ENCODE measurements at places on chromosomes 3 and 15.

DNA sequence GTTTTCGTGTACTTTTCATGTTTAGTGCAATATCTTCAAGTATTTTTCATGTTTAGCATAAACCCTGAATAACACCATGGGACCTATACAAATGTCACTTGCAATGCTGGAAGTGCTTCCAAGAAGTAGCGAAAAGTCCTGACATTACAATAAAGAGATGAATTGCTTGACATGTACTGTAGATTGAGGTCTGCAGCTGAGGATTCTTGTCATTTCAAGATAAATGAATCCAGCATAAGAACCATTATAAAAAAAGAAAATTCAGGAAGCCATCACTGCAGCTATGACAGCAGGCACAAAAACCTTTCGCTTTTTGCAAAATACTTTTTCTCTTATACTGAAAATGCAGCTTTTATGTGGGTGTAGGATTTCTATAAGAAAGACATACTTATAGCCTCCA is 37.4 kb downstream of the IFT57 start:
- DNase-seq: no peak

DNA sequence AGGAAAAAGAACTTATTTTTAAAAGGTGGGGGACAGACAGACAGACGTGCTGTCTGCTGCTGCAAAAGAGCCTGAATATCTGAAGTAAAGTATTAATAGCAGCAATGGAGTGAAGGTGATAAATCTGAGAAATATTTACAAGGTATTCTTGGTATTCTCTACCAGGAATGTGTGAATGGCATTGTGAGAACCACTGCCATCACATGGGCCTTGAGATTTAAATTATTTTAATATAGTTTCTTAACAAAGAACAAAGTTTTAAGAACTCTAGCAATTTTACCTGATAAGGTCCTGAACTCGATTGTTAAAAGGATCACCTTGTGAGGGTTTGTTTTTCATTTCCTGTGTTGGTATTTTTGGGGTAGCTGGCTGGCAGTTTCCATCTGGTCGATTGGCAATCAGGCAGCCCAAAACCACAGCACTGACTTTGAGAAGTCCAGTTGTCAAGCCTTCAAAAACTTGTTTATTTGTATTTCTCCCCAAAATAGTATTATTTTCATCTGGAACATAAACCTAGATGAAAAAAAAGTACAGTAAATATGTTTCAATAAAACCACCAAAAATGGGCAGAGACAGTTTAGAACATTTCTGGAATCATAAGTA is 97.3 kb downstream of the ISL2 start:
- no peak for DNase-seq

GRCh38 chr15:83653288-83653638 is 660 bp upstream of the ADAMTSL3 start:
- DNase-seq: no peak

GRCh38 chr15:69116391-69116790 is 44.0 kb upstream of the GLCE start:
- no peak for DNase-seq

DNA sequence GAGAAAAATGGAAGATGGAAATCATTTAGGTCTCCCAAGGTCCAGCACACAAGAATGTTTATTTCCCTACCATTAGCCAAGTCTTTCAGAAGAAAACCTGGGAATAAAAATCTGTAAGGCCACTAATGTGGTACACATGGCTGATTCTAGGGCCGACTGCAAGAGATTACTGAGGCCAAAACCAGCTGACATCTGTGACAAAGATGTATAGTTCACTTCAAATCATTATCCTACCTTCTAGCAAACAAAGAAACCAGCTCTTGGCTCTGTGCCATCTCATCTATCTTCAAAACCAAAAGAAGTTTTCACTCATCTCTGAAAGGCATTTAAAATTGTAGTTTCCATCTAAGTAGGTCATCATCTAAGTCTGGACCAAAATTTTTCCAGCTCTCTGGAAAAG is 43.9 kb downstream of the ERC2 start:
- DNase-seq: no peak

DNA sequence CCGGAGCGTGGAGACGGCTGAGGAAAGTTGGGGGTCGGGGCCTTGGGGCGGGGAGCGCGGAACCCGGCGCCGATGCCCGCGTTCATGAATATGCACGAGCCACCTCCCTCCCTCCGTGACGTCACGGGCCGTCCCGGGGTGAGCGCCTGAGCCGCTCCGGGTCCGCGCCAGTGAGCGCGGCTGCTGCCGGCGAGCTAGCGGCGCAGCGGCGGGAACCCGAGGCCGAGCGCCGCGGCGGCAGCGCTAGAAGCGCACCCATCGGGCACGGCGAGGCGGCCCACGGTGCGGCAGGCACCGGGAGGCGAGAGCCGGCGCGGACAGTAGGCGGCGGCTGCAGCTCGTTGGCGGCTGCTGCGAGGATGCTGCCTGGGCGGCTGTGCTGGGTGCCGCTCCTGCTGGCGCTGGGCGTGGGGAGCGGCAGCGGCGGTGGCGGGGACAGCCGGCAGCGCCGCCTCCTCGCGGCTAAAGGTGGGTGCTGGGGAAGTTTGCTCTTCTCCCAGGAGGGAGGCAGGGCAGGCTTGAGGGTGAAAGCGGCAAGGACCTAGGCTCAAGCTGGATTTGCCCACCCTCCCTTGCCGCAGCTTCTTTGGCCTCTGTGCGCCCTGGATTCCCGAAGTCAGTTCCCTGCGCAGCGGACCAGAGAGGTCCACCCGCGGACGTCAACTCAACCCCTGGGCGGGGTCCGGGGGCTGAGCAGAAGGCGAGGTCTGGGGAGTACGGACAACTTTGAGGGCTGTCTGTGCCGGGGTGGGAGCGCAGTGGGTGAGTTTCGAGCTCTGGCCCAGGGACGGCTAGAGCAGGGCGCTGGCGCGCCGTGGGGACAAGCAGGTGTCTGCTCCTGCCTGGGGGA is at the start of gene CLSTN2:
CLSTN2 (plus strand) TSS at position 170 of the 850 bp plus-strand sequence.
- DNase-seq: no peak

GRCh38 chr3:180102134-180102533 is 65.4 kb upstream of the PEX5L start:
- no peak for DNase-seq

GRCh38 chr15:85625856-85626255 is 168.9 kb downstream of the KLHL25 start:
- DNase-seq: no peak

DNA sequence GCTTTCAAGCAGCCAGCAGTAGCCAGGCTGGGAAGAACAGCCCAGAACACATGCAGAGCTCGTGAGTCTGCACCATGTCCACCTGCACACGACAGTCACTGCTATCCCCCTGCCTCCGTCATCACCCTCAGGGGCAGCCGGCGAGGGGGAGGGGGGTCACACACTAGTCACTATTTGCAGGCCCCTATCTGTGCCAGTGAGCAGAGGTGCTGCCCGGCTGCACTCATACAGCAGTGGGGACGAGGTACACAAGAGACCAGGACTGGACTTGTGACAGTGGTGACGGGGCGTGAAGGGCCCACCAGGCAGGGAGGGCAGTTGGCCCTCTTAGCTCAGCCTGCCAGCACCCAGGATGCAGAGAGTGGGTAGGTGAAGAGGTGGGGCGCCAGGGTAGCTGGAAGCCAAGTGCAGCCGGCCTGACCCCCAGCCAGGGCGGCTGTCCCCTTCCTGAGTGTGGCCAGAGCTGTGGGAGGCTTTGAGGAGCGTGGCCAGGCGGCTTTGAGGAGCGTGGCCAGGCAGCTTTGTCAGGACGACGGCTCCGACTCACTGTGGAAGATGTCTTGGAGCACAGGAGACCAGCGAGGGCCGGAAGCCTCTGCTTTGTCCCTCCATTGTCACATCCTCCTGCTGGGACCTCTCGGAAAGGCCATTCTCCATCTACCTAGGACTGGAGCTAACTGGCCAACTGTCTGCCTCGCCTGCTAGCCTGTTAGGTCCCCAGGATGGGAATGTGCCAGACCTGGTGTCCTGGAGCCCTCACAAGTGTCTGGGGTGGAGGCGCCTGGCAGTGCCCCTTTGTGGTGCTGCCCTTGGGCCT is 52.1 kb upstream of the FGD5 start:
- DNase-seq: no peak

- DNase-seq: no peak
Observed at GRCh38 chr15:94168250-94168649, 63.1 kb upstream of the MCTP2 start.

DNA sequence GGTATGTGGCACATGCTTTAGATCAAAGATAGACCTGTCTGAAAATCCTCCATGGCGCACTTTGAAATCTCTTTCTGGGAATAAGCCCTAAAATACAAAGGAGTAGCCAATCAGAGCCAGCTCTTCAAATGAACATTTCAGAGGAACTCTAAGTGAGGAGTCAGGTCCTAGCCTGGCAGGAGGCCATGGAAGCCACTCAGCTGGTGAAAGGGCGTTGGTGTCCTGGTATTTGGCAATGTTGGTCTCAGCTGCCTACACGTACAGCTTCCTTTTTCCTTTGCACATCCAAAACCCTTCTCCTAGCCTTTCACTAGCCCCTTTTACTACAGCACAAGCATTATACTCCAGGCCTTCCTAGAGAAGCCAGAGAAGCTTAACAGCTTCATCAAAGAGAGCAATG is 5.5 kb downstream of the WDR73 start:
- DNase-seq: no peak

GRCh38 chr3:50297896-50298725 is 1.1 kb downstream of the HYAL3 start:
- DNase-seq: no peak

DNA sequence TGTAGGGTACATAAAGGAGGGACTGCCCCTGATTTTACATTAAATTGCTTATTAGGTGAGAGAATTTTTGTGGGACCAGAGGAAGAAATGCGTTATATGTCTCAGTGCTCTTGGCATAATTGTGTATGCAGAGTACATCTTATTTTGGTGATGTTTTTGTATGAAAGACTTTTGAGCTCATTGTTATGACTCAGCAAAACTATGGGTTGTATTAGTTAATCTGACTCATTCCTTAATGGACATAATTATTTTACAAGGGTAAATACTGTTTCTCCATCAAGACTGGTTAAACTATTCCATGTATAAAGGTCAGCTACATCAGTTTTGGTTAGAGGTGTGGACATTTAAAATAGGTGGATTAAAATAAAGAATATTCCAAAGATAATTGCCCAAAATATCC is 156.8 kb downstream of the ALCAM start:
- no peak for DNase-seq

DNA sequence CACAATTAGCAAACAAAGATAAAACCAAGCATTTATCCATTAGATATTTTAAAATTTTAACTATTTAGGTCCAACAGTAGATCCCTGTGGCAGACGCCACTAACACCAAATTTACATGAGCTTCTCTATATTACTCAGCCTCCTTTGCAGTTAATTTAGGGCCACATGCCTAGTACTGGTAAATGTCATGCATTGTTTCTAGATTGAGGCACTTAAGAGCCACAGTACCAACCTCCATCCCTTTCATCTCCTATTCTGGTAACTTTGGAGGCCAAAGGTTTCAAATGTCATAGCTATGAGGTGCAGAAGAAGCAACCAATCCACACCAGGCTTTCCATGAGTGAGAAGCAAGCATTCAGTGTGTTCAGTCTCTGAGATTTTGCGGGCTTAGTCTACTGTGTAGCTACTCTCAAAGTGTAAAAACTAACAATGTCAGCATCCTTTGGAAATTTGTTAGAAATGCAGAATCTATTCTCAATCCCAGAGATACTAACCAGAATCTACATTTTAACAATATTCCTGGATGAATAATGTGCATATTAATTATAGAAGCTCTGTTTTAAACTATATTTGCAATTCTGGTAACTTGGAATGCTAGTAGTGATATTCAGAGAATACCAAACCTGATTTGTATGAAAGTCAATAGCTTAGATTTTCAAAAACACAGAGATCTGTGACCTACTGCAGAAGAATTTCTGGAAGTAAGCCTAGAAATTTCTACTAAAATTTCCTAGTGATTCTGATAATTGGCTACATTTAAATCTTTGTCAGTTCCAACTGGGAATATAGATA is 206.3 kb upstream of the CD96 start:
- DNase-seq: no peak

GRCh38 chr3:128723477-128723876 is 2.5 kb upstream of the RAB7A start:
- no peak for DNase-seq

- DNase-seq: no peak
Observed at GRCh38 chr3:71466483-71466882, 117.0 kb downstream of the FOXP1 start.

GRCh38 chr3:4398120-4398940 is 68.7 kb downstream of the SUMF1 start:
- DNase-seq: no peak

DNA sequence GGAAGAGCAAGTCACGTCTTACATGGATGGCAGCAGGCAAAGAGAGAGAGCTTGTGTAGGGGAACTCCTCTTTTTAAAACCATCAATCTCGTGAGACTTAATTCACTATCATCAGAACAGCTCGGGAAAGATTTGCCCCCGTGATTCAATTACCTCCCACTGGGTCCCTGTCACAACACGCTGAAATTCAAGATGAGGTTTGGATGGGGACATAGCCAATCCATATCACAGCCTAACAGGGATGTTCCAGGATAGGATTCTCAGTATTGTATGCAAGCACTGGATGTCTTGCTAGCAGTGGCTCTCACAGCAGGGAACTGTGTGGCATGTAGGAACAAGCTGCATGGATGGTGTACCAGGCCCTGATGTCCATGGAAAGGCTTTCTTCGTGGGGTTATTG is 47.8 kb upstream of the SLC24A5 start:
- DNase-seq: no peak

GRCh38 chr15:42092398-42093318 is 1.7 kb downstream of the PLA2G4D start:
- no peak for DNase-seq

GRCh38 chr3:52432691-52433141 is 12.2 kb downstream of the SEMA3G start:
- no peak for DNase-seq

DNA sequence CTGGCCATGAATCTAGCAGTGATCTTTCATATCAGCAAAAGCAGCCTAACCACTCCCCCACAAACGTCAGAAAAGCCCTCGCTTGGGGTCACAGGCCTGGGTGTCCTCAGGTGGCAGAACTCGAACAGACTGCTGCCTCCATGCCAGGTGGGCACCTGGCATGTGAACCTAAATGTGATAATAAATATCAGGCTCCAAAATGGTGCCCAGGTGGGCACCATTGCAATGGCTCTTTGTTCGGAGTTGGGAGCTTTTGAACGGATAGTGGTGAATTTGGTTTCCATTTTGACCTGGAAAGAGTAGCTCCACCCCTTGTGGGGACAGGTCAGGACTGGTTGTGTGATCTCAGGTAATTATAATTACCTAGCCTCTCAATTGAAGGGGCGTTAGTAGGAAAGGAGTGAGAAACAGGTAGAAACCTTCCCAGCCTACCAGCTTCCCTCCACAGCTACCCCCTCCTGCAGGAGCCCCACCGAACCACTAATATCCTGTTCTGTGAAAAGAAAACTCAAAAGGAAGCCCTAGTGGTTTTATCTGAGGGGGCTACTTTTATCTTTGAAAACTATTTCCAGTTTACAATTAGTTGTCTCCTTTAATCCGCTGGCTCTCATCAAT is 18.1 kb downstream of the MYO1E start:
- DNase-seq: no peak

- no peak for DNase-seq
Observed at GRCh38 chr15:77032052-77032646, 37.2 kb downstream of the PSTPIP1 start.

DNA sequence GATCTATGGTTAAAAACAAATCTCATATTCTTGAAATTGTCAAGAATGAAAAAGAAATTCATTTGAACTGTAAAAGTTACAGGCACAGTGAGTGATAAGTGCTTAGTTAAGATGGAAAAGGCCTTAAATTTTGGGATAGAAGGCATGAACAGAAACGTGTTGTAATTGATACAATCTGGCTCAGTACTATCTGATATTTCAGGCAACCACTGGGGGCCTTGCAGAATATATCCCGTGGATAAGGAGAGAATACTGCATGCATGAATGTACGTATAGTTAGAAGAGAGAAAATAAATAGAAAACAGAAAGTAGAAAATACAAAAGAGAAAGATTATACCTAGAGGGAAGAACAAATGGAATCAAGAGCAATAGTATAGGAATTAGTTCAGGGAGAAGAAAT is 741.4 kb upstream of the CCDC54 start:
- DNase-seq: no peak

Data from smooth muscle cell of the brain vasculature (primary cell).